RPMI8226 (cell line): ENCODE measurements at places on chromosomes 2 and 18.

DNA sequence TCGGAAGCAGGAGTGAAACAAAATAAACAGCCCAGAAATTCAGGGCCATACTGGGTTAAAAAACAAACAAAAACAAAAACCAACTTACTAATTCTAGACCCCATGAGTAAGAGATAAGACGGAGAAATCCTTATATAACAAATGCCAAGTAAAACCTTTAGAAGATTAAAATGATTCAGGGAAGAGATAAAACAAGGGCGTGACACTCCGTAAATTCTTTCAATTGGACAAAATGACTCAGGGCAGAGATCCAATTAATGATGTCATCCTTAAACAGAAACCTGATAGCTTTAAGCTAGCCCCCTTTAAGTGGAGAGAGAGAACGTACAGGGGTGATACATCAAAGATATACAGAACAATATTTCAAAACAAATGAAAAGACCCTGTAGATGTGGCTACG, 317.4 kb downstream of the NBAS start:
- no peak for DNase-seq

GRCh38 chr2:170530803-170531564, 184.2 kb upstream of the SP5 start:
- no peak for DNase-seq

- no peak for DNase-seq
Observed at GRCh38 chr2:19358242-19359020, at the start of gene OSR1. OSR1 (minus strand) TSS chr2:19358623; CDS start chr2:19353805, 4,818 bp downstream.

- DNase-seq: no peak
Observed at GRCh38 chr2:96687266-96687665, 44.7 kb downstream of the FER1L5 start.

DNA sequence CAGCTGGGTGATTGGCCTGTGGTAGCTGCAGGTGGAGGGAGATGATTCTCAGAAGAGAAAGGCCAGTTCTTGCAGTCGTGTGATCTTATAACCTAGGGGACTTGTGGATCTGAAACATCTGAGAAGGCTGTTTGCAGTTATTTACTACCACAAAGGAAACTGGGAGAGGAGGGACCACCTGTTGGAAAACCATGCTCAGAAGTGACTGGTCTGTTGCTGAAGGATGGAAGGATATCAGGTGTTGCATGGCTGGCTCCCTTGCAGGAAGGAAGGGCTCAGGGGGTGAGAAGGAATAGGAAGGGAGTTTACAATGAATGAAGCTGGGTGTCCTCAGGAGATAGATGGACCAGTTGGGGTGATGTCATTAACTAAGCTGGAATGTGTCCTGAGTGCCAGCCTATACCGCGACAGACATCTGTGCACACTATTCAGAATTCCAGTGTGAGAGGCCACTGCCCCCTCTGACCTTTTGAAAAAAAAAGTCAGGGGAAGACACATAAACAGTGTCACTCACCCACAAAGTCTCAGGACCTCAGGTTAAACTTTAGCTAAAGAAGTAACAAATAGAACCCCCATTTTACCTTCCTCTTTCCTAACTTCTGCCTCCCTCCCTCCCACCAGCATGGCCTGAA, 17.5 kb downstream of the IGFBP2 start:
- no peak for DNase-seq

DNA sequence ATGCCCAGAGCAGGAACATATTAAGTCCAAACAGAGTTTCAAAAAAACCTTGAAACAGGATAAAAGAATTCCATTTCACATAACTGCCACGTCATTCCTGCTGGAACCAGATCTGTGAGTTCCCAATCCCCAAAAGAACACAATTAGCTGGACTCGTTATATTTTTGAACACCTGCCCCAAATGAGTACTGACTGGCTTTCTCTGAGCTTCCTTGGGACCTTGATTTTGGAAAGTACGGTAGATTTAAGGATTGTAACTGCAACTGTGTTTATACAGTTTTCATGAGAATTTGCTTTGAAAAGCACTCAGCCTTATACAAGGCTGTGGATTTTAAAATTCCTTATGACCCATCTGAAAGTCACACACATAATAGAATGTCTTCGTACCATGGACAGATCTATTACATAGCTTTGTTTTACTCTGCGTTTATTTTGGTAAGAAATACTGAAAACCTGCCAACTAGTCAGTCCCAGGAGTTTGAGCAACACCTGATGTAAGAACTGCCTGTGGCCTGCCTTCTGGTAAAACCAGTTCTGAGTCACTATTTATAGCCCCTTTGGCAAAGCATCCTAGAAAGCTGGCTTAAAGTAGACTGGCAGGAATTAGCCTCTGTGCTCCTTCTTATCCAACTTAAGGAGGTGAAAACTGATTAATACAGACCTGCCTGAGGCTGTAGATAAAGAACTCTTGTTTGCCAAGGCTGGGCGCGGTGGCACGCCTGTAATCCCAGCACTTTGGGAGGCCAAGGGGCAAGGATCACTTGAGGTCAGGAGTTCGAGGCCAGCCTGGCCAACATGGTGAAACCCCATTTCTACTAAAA, 48.1 kb downstream of the MERTK start:
- peak; percentile 14 for DNase-seq

- peak; percentile 26 for DNase-seq
Observed at GRCh38 chr18:5463390-5463789, 80.4 kb downstream of the EPB41L3 start.
